Tongue (tissue), 3 donors: ENCODE measurements at places on chromosomes 1 and 21. TPM values are rescaled to one million over a fixed set of nuclear protein-coding genes. Genes with fewer than 3 reads are reported as not detected.
A peak's percentile ranks its signal among the peaks of the same experiment; 100 is the strongest.

The MYOG gene
- total RNA-seq = 256 TPM

- peak; percentile 83 for DNase-seq
These were observed 42.2 kb upstream of the WNT4 start for GRCh38 chr1:22184892-22185612.

DNA sequence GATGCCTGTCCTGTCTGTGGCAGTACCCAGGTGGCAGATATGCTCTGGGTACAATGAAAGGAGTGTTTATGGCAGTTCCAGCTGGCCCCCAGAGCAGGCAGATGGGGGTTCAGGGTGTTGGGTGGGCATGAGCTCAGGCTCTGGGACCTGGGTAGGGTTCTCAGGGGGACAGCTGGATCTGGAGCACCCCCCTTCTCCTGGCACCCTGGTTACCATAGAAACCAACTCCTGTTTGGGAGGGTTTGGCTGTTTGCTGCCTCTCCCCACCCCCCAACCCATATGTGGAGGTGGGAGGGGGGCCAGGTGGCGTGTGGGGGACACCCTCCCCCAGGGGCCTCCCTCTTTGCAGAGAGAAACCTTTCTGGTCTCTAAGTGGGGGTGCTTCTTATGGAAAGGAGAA lies 7.1 kb downstream of the FOXO6 start:
- no peak for DNase-seq

- no peak for DNase-seq
These were observed 16.8 kb upstream of the ARF1 start for GRCh38 chr1:228065543-228066347.

The FAM163A gene
- total RNA-seq = 0.21 TPM

GRCh38 chr1:204773246-204773645 lies 87.7 kb upstream of the LRRN2 start:
- peak; percentile 25 for DNase-seq

- DNase-seq = peak; percentile 95
These were observed 19.3 kb upstream of the POFUT2 start for GRCh38 chr21:45306832-45307571.

DNA sequence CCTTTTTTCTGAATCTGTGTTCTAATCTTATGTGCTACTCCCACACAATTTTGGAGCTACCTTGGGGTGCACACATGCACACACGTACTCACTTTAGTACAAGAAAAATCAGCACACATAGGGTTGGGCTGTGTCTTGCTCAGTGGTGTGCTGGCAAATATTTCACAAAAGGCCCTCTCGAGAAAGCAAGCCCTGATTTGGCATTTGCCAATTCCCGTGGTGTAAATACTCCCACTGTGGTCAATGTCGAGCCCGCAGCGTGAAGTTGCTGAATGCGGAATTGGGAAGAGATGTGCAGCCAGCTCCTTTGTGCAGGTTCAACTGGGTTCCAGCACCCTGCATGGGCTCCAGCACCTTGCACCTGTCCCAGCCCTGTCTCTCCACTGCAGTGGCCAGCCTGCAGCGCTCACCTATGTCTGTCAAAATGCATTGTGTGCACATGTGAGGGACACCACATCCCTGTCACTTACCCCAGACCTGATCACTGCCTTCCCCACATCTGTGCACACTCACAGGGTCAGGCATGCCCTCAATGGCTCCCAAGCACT lies 78.4 kb upstream of the WNT4 start:
- DNase-seq = no peak

The KLHDC9 gene
- total RNA-seq = 3.3 TPM

- no peak for DNase-seq
These were observed 570.3 kb downstream of the LRRIQ3 start for GRCh38 chr1:73627723-73628122.

DNA sequence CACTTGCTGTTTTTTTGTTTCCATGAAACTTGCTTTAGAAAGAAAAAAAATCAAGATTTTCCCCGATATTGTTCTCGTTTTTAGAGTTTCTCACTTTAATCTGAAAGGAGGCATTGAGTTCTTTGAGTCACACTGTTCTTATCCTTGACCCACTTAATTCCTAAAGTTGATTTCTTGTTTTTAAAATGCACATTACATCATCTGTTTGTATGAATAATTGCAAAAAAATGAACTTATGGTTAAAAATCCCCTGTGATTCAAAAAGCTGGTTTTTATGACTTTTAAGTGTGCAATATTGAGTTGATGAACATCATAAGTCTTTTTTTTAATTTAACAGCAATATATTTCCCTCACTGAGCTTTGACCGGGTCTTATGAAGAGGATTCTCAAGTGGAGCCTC lies 131.6 kb downstream of the SNX7 start:
- DNase-seq = no peak

The RHD gene
- 0.92 TPM for total RNA-seq

DNA sequence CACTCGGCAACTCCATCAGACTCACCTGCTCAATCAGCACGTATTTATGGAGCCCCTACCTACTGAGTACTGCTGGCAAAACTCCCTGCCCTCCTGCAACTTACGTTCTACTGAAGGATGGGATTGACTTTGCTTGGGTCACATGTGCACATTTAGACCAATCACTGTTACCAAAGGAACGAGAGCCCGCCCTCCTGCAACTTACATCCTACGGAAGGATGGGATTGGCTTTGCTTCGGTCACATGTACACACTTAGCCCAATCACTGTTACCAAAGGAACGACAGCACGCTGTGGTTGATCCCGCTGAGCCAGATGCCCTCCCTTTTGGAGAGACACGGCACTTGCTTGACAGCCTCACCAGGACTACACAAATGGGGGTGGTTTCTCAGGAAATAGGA lies 46.0 kb downstream of the UBIAD1 start:
- no peak for DNase-seq

DNA sequence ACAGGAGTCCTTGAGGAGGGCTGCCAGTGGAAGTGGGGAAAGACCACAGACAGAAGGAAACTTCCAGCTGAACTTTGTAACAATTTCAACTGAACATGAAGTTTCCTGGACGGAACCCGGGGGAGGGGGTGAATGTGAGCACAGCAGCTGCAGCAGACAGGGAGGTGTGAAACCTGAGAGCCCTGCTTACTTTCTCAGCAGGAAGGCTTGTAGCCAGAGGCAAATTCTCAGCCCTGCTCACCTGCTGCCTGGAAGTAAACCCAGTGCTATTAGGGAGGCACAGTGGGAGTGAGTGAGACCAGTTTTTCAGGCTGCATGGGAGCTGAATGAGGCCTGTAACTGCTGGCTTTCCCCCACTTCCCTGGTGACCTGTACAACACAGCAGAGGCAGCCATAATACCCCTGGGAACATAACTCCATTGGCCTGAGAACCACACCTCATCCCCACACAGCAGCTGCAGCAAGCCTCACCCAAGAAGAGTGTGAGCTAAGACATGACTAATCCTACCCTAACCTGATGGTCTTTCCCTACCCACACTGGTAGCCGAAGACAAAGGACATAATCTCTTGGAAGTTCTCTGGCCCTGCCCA lies 9.6 kb upstream of the SPRR2F start:
- peak; percentile 59 for DNase-seq

- no peak for DNase-seq
These were observed 111.4 kb upstream of the HOOK1 start for GRCh38 chr1:59703226-59703917.

DNA sequence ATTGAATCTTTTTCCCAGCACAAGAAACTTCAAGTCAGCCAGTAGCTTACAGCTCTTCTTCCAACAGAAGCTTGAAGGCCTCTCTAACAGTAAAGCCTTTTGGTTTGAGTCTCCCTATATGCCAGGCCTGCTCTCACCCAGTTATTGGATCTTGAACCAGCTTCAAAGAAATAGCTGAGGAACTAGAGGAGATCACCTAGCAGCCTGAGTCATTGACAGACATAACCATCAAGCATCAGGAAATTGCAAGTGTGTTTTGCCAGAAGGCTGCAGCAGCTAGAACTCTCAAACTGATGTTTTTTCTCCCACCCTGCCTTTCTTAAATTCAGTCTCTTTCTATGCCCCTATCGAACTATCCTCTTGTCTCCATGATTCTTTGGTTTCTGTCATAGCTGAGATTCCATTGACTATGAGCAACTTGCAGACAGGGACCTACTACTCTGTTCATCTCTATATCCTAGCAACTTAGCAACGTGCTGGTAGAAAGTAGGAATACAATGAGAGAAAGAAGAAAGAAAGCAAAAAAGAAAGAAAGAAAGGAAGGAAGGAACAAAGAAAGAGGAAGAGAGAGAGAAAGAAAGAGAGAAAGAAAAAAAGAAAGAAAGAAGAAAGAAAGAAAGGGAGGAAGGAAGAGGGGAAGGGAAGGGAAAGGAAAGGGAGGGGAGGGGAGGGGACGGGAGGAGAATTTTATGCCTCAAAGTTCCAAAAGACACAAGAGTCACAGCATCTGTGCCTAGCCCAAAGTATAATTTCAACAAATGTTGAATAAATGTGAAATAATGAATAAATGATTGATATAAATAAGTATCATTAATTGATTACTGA lies 60.0 kb upstream of the FGGY start:
- DNase-seq = no peak

The CD247 gene
- total RNA-seq = 0.41 TPM

DNA sequence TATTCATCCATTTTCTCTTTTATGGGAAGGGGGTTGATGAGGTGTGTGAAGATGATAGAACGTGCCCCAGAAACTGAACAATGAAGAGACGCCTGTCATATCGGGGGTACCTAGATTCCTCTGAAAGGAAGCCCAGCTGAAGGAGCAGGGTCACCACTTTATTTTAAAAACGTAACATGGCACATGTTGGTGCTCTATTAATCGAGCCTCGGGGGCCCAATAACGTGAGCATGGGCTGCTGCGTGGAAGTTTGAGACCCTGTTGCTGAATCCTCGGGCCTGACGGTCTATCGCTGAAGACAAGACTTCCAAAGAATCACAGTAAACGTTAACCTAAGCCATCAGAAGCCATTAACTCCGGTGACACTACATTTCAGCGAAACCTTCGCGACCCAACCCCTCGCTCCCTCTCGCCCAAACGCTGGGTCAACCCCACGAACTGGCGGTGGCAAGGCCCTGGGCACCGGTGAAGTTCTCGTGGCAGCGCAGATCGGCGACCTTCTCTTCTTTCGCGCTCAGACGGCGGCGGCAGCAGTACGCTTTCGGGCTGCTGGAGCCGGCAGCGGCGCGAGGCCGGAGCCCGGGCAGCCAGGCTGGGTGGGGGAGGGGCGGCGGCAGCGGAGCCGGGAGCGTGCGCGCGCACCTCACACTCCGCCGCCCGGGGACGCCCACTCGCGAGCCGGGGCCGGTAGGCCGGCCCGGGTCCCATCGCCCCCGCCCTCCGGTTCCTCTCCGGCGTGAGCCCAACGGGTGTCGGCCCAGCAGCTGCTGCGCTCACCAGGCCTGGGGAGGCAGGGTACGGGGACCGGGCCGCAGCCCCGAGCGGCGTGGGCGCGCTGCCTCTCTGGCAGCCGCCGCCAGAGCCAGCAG lies 838 bp upstream of the MAN1A2 start:
- peak; percentile 94 for DNase-seq

- DNase-seq = no peak
These were observed 601.0 kb downstream of the NUF2 start for GRCh38 chr1:163922743-163923201.

- DNase-seq = no peak
These were observed 457.7 kb upstream of the ADAMTS5 start for GRCh38 chr21:27424601-27425000.

DNA sequence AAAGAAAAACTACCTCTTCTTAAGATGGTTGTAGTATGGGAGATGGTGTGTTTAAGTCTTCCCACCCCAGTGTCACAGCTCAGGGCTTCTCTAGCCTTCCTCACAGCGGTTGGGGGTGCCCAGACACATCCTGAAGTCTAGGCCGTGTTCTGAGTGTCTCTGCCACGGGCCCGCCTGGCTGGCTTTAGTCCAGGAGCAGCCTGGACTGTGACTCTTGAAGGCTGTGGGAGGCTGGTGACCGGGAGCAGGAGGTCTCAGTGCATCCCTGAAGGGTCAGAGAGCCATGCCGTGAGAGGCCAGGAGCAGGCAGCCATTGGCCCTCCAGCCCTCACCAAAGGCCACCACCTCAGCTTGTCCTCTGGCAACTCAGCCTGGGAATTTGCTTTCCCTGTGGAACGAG lies 4.5 kb downstream of the EPHX1 start:
- DNase-seq = no peak

The NPR1 gene
- total RNA-seq = 8.5 TPM

DNA sequence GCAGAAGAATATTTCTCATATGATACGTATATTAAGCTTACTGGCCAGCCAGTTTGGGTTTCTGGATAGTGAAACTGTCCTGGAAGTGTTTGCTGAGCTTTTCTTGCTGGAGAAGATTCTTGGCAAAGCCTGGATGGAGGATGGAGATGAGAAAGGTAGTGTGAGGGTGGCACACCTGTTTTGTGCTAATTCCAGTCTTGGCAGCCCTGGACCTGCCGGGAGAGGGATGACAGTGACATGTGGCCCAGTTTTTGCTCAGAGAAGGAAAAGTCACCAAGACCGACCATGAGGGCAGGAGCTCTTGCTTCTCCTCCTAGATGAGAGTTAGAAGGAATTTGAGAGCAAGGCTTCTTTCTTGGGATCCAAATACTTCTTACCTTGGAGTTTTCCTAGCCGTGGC lies 34.1 kb downstream of the DOP1B start:
- DNase-seq = no peak

- DNase-seq = peak; percentile 89
These were observed 836 bp downstream of the OLFML3 start for GRCh38 chr1:113980110-113980509.

The GPR25 gene
- not detected for total RNA-seq

The CFAP74 gene
- total RNA-seq = 0.62 TPM

The SERPINC1 gene
- not detected for total RNA-seq

DNA sequence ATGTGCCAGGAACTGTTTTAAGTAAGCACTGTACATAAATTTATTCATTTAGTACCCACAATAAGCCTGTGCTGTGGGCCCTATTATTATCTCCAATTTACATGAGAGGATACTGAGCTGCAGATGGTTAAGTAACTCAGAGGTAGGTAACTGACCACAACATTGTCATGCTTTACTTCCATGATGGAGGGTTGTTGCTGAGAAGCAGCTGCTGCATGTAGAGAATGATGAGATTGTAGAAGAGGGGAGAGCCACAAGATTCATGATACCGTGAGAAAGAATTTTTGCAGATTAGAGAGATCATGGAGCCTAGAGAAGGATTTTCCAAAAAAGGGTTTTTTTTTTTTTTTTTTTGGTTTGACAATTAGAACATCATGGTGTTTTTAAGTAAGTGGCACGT lies 313.1 kb downstream of the PTBP2 start:
- no peak for DNase-seq

- no peak for DNase-seq
These were observed 316 bp downstream of the AP4B1 start for GRCh38 chr1:113904293-113904673.

GRCh38 chr1:162997499-162998285 lies 71.5 kb upstream of the RGS4 start:
- DNase-seq = no peak

The CELF3 gene
- total RNA-seq = not detected

The CFHR5 gene
- total RNA-seq = not detected

GRCh38 chr1:22592919-22593790 lies 29.9 kb downstream of the EPHA8 start:
- DNase-seq = no peak
